ENCODE measurements at places on chromosomes 2 and 18.
A peak's percentile ranks its signal among the peaks of the same experiment; 100 is the strongest.

DNA sequence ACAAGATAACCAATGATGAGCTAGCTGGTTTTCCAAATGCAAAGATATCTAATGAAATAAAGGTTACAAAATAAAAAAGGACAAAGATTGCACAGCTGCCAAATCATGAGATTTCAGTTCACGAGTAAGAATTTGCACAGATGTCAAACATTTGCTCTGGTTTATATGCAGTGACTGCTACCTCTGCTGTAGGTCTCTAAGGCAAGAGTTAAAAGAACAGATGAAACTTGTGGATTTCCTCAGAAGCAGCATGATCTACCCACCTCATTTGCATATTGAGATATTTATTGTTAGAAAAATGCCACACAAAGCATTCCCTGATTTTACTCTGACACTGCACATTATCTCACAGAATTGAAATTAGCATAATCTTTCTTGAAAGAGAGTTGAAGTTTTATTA lies 763.2 kb upstream of the ZEB2 start:
- DNase-seq = no peak

GRCh38 chr2:101305035-101305434 lies 3.5 kb downstream of the RNF149 start:
- no peak for DNase-seq

GRCh38 chr18:33596178-33596854 lies 18.3 kb downstream of the ASXL3 start:
- DNase-seq = no peak

DNA sequence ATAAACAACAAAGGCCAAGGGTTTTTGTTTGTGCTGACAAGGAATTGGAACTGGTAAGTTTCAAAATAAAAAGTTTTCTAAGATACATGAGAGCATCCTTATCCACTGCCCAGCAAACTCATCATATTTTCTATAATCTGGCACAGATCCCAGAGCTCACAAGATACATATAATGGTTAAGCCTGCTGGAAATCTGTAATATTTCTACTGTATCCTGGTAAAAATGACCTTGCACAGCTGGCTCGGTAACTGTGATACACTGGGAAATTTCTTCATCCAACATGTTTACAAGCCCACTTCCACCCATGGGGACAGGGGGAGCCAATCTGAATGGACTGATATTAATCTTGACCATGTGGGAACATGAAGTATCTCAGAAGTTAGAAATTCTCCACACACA lies 425.4 kb upstream of the MMADHC start:
- peak; percentile 45 for DNase-seq

- DNase-seq = no peak
Measured at GRCh38 chr2:149727927-149728326, 140.4 kb upstream of the MMADHC start.

GRCh38 chr18:58321986-58322385 lies 278.0 kb downstream of the NEDD4L start:
- peak; percentile 91 for DNase-seq

DNA sequence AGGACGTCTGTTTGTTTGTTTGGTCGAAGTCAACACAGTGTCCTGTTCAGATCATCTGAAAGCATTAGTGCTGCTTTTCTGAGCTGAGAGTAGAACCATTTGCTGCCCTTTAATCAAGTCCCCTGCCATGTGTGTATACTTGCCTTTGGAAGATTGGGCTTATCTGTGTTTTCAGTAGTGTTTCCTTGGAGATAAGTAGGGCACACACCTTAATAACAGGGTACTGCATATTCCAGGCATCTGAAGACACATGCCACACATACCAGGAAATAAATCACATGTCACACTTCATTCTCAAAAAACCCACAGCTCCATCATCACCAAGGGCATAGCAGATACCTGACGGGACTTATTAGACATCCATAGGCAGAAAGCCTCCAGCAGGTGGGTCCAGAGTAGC lies 157.4 kb downstream of the SOX11 start:
- DNase-seq = no peak

DNA sequence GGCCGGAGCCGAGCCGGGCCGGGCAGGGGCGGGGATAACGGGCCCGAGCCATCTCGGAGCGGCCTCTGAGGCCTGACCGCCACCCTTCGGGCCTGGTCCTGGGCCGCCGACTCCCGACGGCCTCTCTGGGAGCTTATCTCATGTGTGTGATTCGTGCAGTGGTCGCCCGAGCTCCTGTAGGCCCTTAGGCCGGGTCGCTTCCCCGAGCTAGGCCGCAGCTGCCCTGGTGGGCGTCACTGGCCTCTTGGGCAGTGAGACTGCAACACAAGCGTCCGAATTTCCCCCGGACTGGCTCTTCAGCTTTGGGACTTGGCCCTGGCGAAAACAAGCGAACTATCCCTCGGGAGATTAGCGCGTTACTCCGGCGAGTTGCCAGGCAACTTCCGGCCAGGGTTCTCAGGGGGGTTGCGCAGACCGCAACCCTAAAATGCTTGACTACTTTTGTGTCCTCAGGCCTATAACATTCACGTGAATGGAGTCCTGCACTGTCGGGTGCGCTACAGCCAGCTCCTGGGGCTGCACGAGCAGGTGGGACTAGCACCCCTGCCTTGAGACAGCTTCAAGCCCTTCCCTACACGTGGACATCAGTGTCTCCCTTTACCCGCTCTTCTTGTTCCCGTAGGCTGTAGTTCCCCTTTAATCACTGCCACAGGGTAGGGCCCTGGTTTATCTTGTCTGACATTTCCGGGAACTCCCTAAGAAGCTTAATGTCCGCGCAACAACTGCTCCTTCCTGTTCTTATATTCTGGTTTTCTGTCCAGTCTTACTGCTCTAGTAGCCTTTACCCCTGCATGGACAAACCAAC lies 602 bp downstream of the SNX17 start:
- DNase-seq = peak; percentile 64

- no peak for DNase-seq
Measured at GRCh38 chr2:100708333-100708732, 111.6 kb upstream of the NPAS2 start.

DNA sequence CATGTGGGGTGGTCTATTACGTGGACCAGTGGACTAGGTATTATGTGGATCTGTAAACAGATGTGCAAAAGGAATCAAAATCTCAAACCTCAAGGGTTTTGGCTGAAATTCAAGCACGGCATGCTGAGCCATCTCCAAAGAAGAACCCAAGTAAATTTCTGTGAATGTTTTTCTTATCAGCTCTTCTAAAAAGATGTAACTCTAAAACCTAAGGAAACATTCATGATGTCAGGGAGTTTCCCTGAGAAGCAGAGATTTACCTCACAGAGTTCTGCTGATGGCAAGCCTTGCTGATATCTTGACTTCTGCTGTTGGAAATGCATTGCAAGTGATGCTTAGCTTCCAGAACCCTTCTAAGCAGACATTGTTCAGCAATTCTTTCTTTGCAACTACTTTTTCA lies 21.6 kb downstream of the DSG4 start:
- DNase-seq = no peak

- DNase-seq = no peak
Measured at GRCh38 chr2:170736628-170737027, 21.5 kb downstream of the SP5 start.

GRCh38 chr18:69267895-69268294 lies 132.8 kb upstream of the DOK6 start:
- no peak for DNase-seq

DNA sequence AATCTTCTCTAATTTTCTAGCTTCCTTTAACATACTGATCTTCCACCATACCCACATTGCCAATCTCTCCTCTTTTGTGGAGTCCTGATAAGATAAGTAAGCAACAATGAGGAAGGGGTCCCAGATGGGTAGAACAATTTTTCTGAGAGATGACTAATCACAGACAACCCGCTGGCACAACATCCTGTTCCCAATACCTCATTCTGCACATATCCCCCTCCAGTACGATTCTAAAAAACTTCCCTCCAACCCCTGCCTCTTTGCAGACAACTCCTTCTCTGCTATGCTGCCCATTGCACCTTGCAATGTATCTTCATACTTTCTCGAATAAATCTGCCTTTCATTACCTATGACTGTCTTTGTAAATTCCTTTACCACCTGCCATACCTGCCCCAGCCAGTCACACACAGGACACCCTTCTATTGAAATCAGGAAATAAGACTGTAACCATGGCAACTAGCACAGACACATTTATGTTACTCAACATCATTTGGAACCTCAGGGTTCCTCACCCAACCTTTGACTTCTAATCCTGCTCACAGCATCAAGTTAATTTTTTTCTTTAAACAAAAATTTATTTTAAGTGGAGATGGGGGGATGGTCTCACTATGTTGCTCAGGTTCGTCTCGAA lies 7.4 kb upstream of the EXOC6B start:
- no peak for DNase-seq

GRCh38 chr2:216142540-216142939 lies 33.4 kb downstream of the XRCC5 start:
- DNase-seq = peak; percentile 73

DNA sequence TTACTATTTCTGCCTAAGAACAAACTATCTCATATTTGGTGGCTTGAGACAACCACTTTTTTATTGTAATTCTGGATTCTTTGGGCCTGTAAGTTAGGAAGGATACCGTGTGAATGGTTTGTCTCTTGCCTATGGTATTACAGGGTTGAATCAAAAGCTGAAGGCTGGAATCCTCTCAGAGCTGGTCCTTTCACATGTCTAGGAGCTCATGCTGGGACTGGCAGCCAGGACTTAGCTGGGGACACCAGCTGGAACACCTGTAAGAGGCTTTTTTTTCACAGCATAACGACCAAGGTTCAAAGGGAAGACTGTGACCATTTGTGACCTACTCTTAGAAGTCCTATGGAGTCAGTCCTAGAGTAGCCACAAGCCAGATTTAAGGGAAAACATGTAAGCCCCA lies 226.3 kb downstream of the ZNF804A start:
- no peak for DNase-seq

DNA sequence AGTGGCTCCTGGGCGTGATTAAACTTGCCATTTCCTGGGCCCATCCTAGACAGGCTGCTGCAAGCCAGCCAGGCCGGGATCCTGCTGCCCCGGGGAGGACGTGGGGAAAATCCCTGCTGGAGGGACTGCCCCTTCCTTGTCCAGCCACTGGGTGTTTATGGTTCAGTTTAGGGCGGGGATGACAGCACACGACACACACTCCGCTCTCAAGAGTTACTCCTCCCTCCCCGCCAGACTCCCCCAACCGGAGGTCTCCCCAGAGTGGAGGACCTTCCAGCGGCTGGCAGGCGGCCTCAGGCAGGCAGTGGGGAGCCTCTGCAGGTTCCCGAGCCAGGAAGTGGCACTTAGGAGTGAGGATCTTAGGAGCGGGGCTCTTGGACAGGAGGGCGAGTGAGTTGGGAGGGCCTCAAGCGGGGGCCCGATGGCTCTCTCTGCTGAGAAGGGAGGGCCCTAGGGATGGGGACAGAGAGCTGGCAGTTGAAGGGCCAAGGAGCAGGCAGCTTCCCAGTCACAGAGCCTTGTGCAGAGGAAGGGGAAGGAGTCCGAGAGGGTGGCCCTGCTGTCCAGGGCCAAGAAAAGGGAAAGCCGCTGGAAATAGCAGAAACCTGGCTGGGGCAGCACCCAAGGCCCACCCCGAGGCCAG lies 5.7 kb upstream of the GPR35 start:
- no peak for DNase-seq

DNA sequence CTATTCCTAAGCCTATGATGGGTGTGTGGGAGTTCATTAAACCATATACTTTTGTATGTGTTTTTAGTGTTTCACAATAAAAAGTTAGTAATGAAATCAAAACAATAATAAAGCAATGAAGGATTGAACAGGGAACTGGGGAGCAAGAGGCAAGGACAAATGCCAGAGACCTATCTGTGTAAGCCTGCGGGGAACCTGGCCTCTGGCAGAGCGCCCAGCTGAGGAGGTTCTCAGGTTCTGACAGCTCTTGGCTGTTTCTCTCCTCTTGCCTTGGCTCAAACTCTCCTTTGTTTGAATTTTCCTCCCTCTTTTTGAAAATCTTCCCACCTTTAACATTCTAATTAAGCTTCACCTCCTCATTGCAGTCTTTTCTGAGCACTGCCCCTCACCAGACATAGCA lies 200.0 kb upstream of the NCKAP5 start:
- no peak for DNase-seq

- DNase-seq = no peak
Measured at GRCh38 chr2:119434664-119435063, 3.0 kb downstream of the TMEM37 start.

- DNase-seq = no peak
Measured at GRCh38 chr2:65081232-65081685, 25.0 kb downstream of the CEP68 start.

DNA sequence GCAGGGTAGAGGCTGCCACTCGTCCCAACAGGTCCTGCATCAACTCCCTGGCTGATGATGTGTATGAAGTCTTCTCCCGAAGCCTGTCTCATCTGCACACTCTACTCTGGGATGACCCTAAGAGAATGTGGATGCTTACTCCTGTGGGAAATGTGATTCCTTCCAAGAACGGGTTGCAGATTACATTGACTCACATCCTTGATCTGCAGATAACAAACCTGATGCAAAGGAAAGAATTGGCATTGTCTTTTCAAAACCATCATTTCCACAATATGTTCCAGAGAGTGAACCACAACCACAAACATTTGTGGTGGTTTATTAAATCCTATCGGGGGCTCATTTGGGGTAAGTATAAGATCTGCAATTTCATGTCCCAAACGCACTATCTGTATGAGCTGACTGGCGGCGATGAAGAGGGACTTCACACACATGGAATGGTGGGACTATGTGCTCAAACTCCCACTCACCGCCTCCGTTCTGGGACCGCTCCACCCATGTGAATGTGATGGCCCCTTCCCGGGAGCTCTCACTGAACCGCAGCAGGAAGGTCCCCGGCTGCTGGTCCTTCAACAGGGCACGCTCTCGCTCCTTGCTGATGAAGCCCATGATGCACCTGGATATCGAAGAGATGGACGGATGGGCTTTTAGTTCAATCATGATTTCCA lies 35.5 kb downstream of the STAT1 start:
- DNase-seq = peak; percentile 27

DNA sequence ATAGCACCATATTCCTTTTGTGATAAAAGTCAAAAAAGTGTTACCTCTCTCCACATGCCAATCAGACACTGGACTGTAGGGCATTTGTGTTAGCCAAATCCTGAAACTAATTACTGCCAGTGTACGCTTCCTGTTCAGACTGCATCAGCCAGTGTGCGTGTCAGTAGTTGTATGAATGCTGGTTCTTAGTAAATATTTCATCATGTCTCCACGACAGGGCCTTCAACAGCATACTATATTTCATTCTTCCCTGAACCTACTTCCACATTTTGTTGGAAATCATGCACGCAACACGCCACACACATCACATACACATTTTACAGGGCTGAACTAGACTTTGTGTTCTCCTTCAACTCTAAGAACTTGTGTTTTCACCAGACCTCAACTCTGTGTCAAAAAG lies 77.5 kb downstream of the EPB41L3 start:
- DNase-seq = no peak

GRCh38 chr2:188693111-188693510 lies 281.1 kb upstream of the COL3A1 start:
- DNase-seq = no peak

DNA sequence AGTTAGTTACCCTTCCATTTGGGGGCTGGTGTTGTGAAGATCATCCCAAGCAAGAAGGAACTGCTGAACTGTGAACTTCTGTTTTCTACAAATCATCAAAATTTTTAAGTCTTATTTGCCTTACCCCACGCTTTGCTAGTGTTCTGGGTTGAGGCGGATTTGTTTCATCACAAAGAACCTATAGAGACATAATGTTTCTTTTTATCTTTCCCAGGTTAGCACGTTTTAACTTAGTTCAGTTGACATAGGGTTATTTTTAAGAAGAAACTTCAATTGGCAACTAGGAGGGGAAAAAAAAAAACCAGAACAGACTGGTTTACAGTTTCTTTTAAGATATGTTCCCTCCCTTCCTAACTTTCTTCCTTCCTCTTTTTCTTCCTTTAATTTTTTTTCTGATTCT lies 31.1 kb upstream of the CERS6 start:
- no peak for DNase-seq

Data from LHCN-M2 (cell line).